Dermis blood vessel endothelial cell (primary cell): ENCODE measurements at places on chromosomes 11 and 22. TPM values are rescaled to one million over a fixed set of nuclear protein-coding genes. Genes with fewer than 3 reads are reported as not detected.

GRCh38 chr11:73249853-73250783, 22.0 kb upstream of the P2RY6 start:
- DNase-seq, result no peak

- DNase-seq, result no peak
Measured at GRCh38 chr11:47986742-47987141, 6.4 kb downstream of the PTPRJ start.

GRCh38 chr11:103988595-103988969, 47.9 kb upstream of the DDI1 start:
- DNase-seq, result no peak

DNA sequence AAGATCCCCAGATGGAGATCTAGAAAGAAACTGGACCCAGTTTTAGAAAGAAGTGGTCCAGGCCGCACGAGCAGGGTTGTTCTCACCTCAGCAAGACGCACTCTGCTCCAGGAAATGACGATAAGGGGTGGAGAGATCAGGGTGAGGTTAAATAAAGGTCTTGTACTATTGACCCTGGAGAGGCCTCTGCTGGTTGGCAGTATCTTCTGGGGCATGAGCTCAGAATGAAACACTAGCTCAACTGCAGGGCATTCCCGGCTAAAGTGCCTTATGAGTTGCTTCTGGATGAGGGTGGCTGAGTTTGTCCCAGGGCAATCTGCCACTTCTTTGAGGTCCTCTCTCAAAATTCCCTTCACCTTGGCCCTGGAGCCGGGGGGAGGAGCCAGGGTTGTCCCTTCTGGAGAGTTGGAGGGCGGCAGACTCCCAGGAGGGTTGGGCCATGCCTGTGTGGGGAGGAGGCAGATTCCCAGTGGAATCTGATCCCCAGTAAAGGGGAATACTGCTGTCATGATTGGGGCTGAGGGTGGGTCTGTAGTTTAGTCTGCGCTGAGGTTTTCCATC, 10.9 kb downstream of the USP2 start:
- no peak for DNase-seq

DNA sequence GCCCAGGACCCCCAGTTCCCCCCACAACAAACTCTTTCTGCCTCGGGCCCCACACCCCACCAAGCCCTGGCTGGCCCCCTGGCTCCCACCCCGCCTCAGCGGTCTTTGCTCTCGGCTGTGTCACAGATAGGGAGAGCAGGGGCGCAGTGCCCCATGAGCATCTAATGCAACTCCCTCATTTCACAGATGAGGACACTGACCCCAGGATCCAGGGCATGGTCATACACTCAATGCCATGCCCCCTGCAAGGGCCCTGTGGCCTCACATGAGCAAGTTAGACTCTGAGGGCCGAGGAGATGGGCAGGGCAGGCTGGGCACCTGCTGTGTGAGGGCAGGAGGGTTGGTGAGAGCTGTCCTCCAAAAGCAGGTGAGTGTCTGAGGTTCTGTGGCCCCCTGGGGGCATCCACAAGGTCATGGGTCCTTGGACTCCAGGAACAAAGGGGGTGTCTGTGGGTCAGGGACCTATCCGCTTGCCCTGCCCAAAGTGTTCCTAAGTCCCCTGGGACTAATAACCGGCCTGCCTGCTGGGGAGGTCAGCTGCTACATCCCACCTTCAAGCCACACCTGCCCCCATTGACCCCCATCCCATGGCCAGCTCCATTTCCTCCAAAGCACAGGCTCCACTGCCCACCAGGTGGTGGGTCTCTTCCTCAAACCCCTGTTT, 2.5 kb downstream of the MIF start:
- DNase-seq, result no peak

MAP6 gene
- total RNA-seq, result 0.14 and 0.51 TPM in 2 replicates
